ENCODE measurements at places on chromosomes 16 and 17. TPM values are rescaled to one million over a fixed set of nuclear protein-coding genes. Genes with fewer than 3 reads are reported as not detected.

The CLEC18C gene
- 0.18 TPM for total RNA-seq

GRCh38 chr17:80742091-80742490, 197.5 kb downstream of the RPTOR start:
- DNase-seq, result no peak
- H3K4me1 ChIP-seq, result peaks cover 20% of the 10 kb centered on the region
- no peaks in the 10 kb centered on the region for H3K27me3 ChIP-seq

The CDYL2 gene
- total RNA-seq, result 5.4 TPM

GRCh38 chr17:74777901-74778515, 1.9 kb upstream of the NAT9 start:
- peak overlapping the region; percentile 3 for H3K4me3 ChIP-seq
- no peaks in the 10 kb centered on the region for H3K27me3 ChIP-seq
- H3K4me1 ChIP-seq, result peaks cover 21% of the 10 kb centered on the region
- H3K36me3 ChIP-seq, result peaks cover 15% of the 10 kb centered on the region
- H3K27ac ChIP-seq, result no peak overlapping the region

DNA sequence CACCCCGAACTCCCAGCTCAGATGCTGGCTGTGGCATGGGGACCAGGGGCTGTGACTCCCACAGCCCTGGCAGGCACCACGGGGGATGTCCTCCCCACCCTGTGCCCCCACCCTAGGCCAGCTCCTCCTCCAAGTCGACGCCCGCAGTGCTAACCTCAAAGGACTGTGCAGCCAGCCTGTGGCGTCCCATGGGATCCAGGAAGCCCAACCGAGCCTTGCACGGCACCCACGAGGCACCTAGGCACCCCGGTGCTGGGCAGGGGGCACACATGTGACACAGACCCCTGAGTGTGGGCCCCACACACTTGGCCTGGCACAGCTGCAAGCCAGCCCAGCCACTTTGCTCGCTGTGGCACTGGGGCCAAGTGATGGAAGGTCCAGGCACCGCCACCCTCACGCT, 3.9 kb downstream of the GCGR start:
- H3K4me1 ChIP-seq, result no peaks in the 10 kb centered on the region
- H3K4me3 ChIP-seq, result no peak overlapping the region
- H3K27me3 ChIP-seq, result peaks cover 35% of the 10 kb centered on the region
- no peak for DNase-seq

The SDR42E2 gene
- 0.13 TPM for total RNA-seq

All from WTC11 (cell line).